ENCODE measurements at places on chromosomes 2 and 18. TPM values are rescaled to one million over a fixed set of nuclear protein-coding genes. Genes with fewer than 3 reads are reported as not detected.

The CFC1 gene
- not detected for total RNA-seq

DNA sequence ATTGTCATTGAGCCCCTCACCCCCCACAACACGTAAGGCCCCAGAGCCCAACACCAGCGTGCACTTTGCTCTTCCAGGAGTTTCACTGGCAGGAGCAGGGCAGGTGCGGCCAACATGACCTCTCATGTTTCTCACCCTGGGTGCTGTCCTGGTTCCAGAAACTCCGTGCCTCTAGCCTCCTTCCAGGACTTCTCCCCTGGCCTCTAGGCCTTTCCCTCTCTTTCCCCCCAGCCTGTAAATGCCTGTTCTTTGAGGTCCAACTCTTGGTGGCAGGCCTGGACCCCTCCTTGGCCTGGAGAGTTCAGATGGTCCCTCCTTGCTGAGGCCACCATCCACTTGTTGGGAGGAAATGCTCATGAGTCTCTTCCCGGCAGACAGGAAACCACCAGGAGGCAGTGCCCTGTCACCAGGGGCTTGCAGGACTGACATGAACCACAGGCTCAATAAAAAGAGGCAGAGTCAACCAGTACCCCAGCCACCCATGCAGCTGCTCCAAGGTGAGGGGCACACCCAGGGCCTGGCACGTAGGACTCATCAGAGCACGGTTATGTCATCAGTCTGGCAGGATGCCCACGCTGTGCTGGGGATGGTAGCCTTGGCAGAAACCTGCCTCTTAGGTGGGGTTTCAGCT is 1.5 kb downstream of the MALL start:
- peak overlapping the region; percentile 36 for H3K4me3 ChIP-seq
- peaks cover 19% of the 10 kb centered on the region for H3K4me1 ChIP-seq
- peaks cover 6% of the 10 kb centered on the region for H3K27me3 ChIP-seq

DNA sequence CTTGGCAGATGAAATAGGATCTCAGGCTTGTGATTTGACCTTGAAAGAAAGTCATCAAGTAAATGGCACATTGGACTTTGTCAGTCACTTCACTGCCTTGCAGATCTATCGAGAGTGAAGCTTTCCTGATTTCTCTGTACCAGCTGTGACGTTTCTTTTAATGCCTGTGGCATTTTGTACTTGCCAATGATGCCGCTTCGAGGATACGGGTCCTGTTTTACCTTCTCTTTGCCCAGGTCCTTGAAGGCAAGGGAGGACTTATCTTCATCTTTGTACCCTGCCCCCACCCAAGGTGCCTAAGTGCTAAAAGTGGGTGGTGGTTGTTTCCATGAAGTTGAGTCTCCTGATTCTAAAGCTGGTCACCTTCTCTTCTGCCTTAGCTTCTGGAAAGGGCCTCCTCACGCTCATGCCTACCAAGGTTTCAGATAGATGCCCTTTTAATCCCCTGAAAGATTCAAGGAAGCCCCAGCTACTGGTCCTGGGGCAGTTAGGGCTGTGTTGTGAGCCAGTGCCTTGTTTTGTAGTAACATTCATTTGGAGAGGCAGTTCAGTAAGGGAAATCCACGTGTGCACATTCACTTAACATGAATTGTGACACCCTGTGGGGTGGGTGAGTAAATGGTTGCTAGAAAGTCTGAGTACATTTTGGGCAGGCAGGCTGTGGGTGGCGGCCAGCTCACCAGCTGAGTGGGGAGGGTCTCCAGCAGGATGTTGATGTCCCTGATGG is 6.1 kb downstream of the LBH start:
- peak overlapping the region; percentile 25 for H3K27ac ChIP-seq
- H3K4me1 ChIP-seq, result no peaks in the 10 kb centered on the region
- H3K4me3 ChIP-seq, result no peak overlapping the region
- no peak for DNase-seq
- no peaks in the 10 kb centered on the region for H3K27me3 ChIP-seq

The SERPINB11 gene
- not detected for total RNA-seq

The RUFY4 gene
- total RNA-seq, result not detected

- no peaks in the 10 kb centered on the region for H3K27me3 ChIP-seq
- no peaks in the 10 kb centered on the region for H3K4me1 ChIP-seq
- no peak for DNase-seq
- H3K27ac ChIP-seq, result no peak overlapping the region
- no peaks in the 10 kb centered on the region for H3K36me3 ChIP-seq
These were observed 13.2 kb upstream of the SS18 start for GRCh38 chr18:26103579-26103978.

DNA sequence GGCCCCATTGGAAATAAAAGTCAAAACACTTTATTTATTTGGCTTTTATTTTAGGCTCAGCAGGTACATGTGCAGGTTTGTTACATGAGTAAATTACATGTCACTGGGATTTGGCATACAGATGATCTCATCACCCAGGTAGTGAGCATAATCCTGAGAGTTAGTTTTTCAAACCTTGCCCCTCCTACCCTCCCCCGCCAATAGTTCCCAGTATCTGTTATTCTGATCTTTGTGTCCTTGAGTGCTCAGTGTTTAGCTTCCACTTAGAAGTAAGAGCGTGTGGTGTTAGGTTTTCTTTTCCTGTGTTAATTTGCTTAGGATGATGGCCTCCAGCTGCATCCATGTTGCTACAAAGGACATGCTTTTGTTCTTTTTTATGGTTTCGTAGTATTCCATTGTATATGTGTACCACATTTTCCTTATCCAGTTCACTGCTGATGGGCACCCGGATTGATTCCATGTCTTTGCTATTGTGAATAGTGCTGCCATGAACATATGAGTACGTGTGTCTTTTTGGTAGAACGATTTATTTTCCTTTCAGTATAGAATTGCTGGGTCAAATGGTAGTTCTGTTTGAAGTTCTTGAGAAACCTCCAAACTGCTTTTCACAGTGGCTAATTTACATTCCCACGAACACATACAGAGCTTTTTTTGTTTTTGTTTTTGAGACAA is 47.9 kb downstream of the ARMC9 start:
- no peaks in the 10 kb centered on the region for H3K4me1 ChIP-seq
- no peak overlapping the region for H3K27ac ChIP-seq
- H3K4me3 ChIP-seq, result no peak overlapping the region
- no peaks in the 10 kb centered on the region for H3K36me3 ChIP-seq
- H3K27me3 ChIP-seq, result no peaks in the 10 kb centered on the region

DNA sequence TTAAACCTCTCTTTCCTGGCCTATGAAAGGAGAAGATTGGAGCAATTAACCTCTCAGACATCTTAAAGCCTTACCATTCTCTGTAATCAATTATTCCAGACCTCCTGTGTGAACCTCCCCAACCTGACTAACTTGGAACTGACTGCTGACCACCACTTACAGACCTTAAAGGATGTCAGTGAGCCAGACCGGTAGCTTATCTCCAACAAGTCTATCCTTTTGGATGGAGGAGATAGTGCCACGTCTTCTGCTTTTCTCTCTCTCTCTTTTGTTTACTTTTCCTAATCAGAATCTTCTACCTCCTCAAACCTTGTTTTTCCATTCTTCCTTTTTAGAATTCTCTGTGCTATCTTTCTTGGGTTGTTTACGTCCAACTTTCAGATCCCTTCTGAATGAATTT is 57.2 kb downstream of the LRRTM1 start:
- no peaks in the 10 kb centered on the region for H3K27me3 ChIP-seq
- H3K27ac ChIP-seq, result no peak overlapping the region
- no peak overlapping the region for H3K4me3 ChIP-seq
- no peak for DNase-seq
- H3K4me1 ChIP-seq, result no peaks in the 10 kb centered on the region
- no peaks in the 10 kb centered on the region for H3K36me3 ChIP-seq

The DYNC2LI1 gene
- 16.4 TPM for total RNA-seq

The CYP27A1 gene
- 23.4 TPM for total RNA-seq

GRCh38 chr2:57614988-57615387 is 431.6 kb upstream of the VRK2 start:
- H3K27me3 ChIP-seq, result no peaks in the 10 kb centered on the region
- H3K4me1 ChIP-seq, result no peaks in the 10 kb centered on the region
- DNase-seq, result no peak
- no peak overlapping the region for H3K27ac ChIP-seq
- no peaks in the 10 kb centered on the region for H3K36me3 ChIP-seq

All from right atrium auricular region (tissue), 2 donors.